ENCODE measurements at places on chromosomes 7 and 10.
A peak's percentile ranks its signal among the peaks of the same experiment; 100 is the strongest.

DNA sequence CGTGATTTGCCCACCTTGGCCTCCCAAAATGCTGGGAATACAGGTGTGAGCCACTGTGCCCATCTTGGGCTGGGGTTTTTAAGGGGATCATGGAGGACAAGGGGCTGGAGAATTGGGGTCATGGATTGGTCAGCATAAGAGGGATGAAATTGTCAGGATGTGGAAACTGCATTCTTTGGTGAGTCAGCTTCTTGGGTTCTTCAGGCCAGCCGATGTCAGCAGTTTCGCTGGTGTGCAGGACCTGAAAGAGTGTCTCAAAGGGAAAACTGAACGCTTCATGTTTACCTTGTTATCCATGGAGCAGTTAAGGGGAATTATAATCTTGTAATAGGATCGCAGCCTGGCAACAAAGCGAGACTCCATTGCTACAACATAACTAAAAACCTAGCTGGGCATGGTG, 13.0 kb downstream of the GALNT17 start:
- no peak for DNase-seq

GRCh38 chr10:13597909-13598308, 11.1 kb downstream of the PRPF18 start:
- DNase-seq, result no peak

- DNase-seq, result peak; percentile 89
Measured at GRCh38 chr10:93363891-93364648, 118.1 kb downstream of the MYOF start.

GRCh38 chr10:86299562-86299961, 67.0 kb downstream of the GRID1 start:
- DNase-seq, result no peak

DNA sequence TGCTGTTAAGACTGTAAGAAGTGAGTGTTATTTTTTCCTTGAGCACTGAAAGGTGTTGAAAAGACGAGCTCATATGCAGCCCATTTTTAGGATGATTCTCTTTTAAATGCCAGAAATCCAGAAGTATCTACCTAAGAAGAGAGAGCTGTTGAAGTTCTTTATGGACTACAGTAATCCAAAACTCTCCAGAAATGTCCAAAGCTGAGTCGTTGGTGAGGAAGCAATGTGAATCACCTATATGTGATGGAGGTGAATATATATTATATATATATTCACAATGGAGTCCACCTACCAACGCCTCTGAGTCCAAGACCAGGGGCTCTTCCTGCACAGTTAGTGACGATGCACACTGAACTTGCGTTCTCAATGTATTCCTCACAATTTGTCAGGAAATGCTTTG, 252.7 kb upstream of the PITRM1 start:
- no peak for DNase-seq

DNA sequence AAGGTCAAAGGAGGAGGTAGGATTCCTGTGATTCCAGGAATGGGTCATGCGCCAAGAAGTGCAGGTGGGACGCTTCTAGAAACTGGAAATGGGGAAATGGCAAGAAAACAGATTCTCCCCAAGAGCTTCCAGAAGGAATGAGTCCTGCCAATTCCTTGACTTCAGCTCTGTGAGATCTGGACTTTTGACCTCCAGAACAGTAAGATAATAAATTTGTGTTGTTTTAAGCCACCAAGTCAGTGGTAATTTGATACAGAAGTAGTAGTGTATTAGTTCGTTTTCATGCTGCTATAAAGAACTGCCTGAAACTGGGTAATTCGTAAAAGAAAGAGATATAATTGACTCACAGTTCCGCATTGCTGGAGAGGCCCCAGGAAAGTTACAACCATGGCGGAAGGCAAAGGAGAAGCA, 178.6 kb upstream of the GALNT17 start:
- no peak for DNase-seq

- peak; percentile 69 for DNase-seq
Measured at GRCh38 chr10:60426425-60426824, 36.8 kb upstream of the ANK3 start.

GRCh38 chr7:69109879-69110278, 488.4 kb upstream of the AUTS2 start:
- DNase-seq, result no peak

DNA sequence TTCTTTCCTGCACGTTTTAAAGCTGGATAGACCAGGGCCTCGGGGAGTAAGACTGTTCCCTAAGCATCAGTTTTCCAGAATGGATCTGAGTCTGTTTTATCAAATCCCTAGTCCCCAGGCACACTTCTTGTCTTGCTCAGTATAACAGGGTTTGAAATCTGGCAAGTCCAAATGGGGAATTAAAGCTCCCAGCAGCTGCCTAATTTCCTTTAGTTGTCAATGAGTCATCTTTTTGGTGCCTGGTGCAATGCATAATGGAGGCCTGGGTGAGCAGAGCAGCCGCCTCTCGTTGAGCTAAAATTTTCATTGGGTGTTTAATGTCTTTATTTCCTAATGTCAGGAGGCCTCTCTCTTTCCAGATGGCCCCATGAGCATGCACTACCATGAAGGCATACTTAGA, 87.9 kb downstream of the STRA8 start:
- peak; percentile 33 for DNase-seq

- DNase-seq, result no peak
Measured at GRCh38 chr10:47409171-47409865, 25.2 kb upstream of the ZNF488 start.

DNA sequence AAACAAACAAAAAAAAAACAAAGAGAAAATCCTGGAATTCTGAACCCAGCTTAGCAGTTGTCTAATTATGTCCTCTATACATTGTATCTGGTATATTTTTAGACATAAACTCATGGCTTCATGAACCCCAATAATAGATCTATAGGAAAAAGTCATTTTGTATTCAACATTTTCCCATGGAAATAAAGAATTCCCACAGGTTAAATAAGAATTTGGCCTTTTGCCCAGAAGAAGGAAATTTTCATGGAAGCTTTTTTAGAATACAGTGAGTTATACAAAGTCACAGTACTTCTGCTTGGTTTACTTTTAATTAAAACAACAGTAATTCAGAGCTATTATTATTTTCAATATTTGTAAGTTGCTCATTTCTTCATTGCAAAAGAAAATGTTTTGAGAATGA, 2.1 kb upstream of the PRKG1 start:
- DNase-seq, result no peak

- DNase-seq, result peak; percentile 80
Measured at GRCh38 chr10:104323760-104324201, 14.5 kb downstream of the ITPRIP start.

DNA sequence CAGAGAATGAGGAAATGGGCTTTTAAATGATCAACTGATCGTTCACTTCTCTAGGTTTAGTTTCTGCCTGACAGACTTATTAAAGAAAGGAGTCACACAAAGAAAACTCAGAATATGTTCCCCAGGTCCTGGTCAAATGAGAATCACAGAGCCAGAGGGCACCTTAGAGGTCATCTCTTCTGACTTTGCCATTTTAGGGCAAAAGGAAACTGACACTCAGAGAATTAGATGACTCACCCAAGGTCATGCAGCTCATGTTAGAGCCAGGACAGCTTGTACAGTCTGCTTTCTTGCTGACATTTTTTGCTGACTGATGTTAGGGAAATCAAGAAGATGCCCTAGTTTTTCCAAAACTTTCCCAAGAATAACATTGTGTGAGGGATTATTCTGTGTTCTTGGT, 312.7 kb upstream of the SP8 start:
- no peak for DNase-seq

GRCh38 chr7:149209518-149210269, 14.3 kb downstream of the ZNF282 start:
- peak; percentile 33 for DNase-seq

DNA sequence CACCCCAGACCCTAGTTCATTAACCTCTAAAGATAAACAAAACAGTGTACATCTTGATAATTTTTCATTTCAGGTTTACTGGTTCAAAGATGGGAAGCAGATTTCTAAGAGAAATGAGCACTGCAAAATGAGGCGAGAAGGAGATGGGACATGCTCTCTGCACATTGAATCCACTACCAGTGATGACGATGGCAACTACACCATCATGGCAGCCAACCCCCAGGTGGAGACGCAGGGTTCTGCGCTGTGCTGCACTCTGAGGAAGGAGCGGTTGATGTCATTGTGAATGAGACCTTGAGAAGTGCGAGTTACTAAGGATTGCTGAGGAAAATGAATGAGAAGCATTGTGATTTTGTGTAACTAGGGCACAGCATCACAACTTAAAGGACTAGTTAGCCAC, 37.6 kb downstream of the ATOH7 start:
- no peak for DNase-seq

- no peak for DNase-seq
Measured at GRCh38 chr10:78028438-78029268, 662 bp downstream of the POLR3A start.

DNA sequence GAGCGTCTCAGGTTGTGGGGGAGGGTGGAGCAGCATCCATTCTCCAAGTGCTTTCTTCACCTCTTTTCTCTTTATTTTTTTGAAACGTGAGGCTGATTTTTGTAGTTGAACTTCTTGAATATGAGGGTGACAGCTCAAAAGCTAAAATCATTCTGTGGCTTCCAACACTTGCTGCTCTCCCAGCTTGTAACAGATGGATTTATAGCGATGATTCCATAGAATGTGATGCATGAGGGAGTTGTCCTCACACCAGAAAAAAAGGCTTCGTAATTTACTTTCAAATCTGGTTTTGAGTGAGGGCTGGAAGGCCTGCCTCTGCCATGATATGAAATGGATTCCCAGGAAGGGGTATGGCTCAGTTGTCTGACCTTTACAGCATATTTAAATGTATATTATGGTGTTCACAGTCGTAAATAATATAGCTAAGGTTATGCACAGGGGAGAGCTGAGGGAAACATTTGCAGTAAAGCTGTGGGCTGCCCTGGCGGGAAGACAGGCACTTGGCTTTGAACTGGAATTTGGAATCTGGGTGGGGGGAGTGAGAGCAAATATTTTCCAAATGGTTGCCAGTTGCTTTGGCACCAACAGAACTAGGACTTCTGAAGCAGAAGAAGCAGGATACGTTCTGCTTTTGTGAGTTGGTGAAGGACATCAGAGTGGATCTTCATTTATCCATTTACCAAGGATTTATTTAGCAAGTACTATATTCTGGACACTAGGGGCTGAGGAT, 166.7 kb downstream of the SORCS3 start:
- no peak for DNase-seq

- no peak for DNase-seq
Measured at GRCh38 chr10:117360994-117361667, 14.1 kb downstream of the PDZD8 start.

GRCh38 chr10:79139124-79139835, 70.5 kb downstream of the ZMIZ1 start:
- DNase-seq, result peak; percentile 20

DNA sequence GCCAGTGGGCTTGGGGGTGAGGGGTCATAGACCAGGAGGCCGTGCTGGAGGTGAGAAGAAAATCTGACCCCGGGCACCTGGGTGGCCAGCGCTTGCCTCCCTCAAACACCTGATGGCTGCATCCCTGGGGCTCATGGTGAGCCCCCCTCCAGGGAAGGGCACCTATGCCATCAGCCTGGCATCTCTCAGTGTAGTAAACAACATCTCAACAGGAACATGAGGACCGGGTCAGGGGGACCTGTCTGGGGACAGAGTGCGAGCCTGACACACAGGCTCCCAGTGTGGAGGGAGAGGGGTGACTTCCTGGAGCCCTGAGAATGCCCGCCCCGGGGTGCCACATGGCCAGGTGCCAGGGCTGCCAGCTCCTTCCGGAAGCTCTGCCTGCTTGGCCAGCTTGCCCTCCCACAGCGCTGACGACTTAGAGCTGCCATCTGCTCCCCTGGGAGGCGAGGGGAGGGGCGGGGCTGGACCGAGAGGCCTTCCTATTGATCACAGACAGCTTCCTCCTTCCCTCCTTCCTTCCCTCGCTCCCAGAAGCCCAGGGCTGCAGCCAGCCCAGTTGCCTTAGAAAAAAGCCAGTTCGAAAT, 12.3 kb downstream of the STX1A start:
- no peak for DNase-seq

- no peak for DNase-seq
Measured at GRCh38 chr7:140416560-140416959, 12.7 kb downstream of the RAB19 start.

GRCh38 chr7:90574820-90575187, 21.3 kb upstream of the CDK14 start:
- DNase-seq, result no peak

- no peak for DNase-seq
Measured at GRCh38 chr7:122790591-122790990, 87.9 kb upstream of the RNF148 start.

DNA sequence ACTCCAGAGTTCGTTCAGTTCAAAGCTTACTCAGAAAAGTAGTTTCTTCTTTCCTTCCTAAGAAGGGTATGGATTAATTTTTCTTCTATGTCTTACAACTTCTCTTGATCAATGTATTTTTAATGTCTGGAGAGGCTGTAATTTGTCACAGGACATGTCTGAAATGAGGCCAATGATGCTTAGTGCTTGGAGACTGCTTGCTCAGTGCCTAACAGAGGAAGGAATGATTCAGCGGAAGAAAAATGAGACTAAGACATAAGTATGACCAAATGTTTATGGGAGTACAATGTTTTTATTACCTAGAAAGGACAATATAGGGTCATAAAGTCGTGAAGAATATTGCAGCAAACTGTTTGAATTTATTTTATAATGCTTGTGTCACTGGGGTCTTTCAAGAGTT, 43.3 kb downstream of the GPR37 start:
- no peak for DNase-seq

DNA sequence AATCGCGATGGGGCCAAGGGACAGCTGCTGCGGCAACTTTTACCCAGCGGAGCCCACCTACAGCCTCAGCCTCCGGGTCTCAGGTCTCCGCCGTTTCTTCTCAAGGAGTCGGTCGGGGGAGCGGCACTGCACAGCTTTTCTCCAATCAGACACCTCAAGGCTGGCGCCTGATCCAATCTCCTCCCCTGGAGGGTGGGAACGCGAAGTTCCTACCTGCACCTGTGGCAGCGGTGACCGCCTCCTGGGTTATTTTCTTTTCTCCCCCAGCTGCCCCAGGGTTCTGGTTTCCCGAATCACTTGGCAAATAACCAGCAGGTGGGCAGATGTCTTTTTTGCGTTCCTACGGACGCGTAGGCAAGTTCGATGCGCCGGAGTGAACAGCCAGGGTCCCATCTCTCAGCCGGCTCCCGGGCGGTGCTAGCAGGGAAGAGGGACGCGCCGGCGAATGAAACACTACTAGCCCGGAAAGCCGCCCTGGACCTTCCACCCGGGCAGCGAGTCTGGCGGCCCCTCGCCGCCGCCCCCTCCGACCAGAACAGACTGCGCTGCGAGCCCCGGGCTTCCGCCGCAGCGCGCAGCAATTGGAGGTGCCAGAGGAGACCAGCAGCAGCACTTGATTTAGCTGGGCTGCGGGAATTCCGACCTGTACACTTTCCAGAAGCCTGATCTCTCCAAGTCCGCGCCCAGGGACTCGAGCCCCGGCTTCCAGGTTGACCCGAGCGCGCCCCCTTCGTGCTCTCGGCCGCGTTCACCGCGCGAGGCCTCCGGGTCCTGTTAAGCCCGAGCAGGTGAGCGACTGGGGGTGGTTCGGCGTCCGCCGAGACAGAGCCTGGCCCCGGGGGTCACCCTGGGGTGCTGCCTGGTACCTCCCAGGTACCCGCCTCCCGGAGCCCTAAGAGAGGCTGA, at the start of gene PRR15:
PRR15 (plus strand) TSS at position 246 of the 906 bp plus-strand sequence. CDS start 2,495 bp downstream, outside the sequence.
- DNase-seq, result no peak

- no peak for DNase-seq
Measured at GRCh38 chr10:123742751-123743440, 76.7 kb downstream of the GPR26 start.
